T-helper 1 cell (primary cell): ENCODE measurements at places on chromosomes 7 and 10.

DNA sequence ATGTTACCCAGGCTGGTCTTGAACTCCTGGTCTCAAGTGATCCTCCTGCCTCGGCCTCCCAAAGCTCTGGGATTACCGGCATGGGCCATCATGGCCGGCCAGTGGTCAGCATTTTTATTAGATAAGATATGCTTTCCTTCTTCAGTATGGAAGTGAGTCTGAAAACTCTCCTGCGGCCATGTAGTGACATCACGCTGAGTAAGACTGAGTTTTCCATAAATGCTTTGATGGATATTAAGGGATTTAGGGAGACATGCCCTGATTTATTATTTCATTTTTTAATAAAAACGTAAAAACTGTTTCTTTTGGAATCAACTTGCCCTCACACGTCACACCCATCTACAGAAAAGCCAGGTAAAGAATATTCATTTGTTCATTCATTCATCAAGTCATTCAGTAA is 48.4 kb downstream of the DYNC1I1 start:
- no peak for DNase-seq

GRCh38 chr7:45885264-45885882 is 2.9 kb upstream of the IGFBP1 start:
- DNase-seq, result no peak

GRCh38 chr10:6185039-6185716 is 17.6 kb upstream of the PFKFB3 start:
- DNase-seq, result no peak

DNA sequence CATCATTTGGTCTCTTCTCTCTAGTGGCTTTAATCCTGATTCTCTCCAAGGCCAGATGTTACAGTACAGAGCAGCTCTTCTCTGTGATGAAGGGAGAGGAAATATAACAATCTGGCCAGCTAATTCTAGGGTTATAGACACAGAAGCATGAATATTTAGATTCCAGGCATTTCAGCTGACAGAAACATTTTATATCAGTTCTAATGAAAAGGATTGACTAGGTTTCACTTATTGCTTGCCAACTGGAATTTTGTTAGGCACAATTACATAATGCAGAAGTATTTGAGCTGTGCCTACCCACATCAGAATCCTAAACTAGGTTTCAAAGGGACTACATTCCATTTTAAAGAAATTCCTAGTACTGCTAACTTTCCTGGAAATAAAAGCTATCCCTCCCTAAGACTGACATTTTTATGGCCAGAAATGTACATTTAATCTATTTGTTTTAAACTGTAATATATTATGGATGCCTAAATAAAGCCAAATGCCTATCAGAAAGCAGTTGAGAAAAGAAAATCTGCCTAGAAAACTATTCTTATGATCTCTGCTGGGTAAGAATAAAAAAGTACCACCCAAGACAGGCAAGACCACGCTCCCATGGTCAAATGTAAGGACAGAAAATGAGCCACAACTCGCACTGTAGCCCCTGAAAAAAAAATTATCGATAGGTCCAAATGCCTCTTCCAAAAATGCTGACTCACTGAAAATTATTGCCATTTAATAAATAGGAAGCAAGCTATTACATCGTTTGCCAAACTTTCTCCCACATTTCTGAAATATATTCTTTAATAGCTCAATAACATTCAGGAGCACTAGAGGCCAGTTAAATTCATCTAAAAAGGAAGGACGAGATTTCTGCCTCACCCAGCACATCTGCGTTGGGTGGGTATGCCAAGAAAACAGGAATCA is 498.1 kb downstream of the KCNMA1 start:
- no peak for DNase-seq

- peak; percentile 4 for DNase-seq
These were observed 111.7 kb upstream of the MBL2 start for GRCh38 chr10:52883996-52884871.

DNA sequence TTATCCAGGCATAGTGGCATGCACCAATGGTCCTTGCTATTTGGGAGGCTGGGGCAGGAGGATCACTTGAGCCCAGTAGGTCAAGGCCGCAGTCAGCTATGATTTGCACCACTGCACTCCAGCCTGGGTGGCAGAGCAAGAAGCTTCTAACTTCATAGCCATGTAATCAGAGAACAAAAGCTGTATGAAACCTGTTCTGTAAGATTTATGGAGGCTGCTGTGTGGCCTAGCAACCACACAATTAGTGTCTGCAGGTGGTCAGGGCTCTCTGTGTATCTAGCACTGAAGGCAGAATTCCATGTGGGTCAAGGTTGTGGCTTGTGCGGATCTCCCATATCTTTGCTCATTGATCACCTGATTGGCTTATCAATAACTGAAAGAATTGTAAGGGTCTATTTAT is 221.5 kb upstream of the FOXK1 start:
- DNase-seq, result no peak

GRCh38 chr7:16817536-16817935 is 12.7 kb upstream of the AGR2 start:
- DNase-seq, result no peak

- no peak for DNase-seq
These were observed 28.3 kb upstream of the CREB5 start for GRCh38 chr7:28383975-28384374.

DNA sequence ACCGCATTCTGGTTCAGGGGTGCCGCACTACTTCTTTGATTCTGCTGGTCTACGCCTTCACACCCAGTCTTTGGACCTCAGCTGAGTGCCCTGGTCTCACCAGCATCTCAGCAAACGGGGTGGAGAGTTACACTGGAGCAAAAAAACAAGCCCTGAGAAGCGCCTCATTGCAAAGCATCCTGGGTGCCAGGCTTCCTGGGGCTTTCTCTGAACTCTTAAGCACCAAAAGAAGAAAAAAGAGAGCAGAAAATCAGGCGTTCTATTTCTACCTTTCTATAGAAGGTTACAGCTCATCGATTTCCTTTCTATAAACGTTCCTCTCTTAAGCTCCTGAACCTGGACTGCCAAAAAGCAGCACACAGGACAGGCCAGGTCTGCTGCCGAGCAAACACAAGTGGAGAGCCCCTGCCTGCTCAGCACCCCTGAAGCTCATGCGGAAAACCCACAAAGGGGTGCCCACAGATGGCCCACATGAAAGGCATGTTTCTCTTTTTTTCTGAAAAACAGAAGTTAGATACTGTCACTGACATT is 217.9 kb downstream of the SFMBT2 start:
- peak; percentile 55 for DNase-seq

DNA sequence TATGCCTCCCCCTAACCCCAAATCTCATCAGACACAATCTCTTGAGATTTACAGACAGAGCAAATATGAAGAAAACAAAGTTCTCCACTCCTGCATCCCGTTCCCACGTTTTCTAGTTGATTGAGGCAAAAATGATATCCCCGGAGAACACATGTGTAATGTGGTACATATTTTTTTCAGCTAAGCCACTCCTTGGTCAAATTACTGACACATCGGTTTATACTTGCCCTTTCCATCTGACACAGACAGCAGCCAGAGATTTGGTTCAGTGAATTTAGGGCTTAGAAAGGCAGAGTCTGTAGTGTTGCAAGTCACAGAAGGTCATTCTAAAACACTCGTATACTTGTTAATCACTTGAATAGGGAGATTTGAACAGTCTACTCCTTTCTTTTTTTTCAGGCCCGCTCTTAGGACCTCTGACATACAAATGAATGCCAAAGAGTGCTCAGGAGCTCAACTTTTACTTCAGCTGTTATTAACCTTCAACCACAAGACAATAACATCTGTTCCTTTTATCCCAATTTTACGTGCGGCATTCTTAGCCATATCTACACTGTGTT is 1.8 kb upstream of the DDX50 start:
- no peak for DNase-seq

DNA sequence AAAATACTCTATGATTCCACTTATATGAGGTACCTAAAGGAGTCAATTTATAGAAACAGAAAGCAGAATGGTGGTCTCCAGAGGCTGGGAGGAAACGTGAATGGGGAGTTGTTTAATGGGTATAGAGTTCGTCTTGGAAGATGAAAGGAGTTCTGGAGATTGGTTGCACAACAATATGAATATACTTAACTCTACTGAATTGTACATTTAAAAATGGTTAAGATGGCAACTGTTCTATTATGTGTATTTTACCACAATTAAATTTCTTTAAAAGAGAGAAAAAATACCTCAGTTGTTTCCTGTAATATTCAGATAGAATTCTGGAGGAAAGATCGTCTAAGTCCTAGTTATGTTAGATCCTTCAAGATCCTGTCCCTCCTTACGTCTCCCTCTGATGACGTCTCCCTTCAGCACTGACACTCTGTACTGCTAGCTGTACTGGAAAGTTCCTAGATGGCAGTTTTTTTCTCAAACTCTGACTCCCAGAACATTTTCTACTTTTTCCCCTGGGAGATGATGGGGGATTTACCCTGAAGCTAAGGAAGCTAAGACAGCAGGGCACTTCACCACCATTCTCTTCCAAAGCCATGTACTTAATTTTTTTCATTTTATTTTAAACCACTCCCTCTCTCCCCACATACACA is 53.2 kb upstream of the CAV2 start:
- DNase-seq, result no peak

DNA sequence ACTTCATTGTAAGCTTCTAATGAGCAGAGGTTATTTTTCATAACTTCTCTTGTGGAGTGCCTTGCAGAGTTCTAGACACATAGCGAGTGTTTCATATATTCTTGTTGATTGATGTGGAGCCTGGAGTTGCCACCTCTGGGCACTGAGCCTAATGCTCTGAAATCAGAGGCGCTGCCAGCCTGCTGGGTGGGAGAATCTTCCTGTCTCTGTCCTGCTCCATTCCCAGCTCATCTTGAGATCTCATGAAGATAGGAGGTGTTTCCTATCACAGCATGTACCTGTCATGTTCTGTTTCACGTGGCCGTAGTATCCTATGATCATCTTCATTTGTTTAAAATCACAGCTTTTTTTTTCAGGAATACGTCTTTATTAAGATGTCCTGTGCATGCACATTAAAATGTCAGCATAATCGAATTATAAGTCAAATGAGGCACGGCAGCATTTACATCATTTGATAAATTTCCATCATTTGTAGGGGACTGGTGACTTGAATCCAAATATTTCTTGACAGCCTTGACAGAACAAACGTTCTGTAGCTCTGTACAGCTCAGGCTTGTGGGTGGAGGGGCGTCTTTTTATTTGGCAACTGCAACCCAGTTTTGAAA is 393.0 kb downstream of the PHTF2 start:
- no peak for DNase-seq

GRCh38 chr10:86963341-86963919 is 4.9 kb upstream of the ADIRF start:
- DNase-seq, result no peak

DNA sequence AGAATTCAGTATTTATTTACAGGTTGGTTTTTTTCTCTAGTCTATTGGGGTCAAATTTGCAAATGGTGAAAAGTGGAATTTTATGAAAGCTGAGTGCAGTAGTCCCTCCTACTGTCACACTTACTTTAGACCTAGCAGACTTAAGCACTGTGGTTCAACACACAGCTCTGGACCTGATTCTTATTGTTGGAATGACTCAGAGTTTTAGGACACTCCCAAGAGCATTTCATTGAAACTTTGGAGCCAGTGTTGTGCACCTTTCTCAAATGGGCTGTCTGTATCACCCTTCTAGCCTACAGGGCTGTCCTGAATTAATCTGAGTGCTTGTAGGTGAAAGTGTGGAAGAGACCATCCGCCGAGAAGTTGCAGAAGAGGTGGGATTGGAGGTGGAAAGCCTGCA is 16.1 kb downstream of the NUDT13 start:
- no peak for DNase-seq

- no peak for DNase-seq
These were observed 56.1 kb downstream of the RAPGEF5 start for GRCh38 chr7:22300839-22301238.

GRCh38 chr7:142553216-142553615 is 196.1 kb upstream of the PRSS1 start:
- no peak for DNase-seq

DNA sequence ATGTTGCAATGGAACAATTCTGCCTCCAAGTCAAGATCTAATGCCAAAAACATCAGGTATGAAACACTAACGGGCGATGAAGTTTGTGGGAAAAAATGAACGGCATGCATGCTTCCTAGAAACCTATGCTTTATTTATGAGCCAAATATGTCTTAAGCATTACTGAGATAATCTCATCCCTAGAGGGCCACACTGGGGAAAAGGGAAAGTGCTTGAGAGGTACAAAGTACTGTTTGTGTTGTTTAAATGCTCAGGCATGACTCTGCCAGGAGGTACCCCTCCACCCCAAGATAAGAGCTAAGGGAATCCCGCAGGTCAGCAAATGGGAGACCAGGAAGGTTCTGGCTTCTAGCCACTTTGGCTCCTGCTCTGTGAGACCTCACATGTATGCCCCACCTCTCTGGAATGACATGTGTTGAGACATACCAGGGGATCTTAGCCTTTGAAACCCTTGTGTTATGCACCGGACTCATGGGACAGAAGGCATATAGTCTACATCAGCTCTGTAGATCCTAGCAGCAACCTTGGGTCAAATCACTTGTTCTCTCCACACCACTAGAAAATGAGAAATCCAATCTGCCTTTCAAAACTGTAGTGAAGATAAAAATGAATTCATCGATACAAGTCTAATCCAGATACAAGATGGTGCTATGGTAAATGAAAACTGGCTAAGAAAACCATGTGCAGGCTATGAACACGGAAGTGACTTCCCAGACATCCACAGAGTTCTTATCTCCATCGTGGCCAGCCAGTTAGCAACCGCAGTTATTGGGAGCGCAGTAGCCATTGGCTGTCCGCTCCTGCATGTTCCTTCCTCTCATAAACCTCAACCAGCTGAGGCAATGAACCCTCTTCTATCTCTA is 61.0 kb downstream of the CREB3L2 start:
- DNase-seq, result no peak

DNA sequence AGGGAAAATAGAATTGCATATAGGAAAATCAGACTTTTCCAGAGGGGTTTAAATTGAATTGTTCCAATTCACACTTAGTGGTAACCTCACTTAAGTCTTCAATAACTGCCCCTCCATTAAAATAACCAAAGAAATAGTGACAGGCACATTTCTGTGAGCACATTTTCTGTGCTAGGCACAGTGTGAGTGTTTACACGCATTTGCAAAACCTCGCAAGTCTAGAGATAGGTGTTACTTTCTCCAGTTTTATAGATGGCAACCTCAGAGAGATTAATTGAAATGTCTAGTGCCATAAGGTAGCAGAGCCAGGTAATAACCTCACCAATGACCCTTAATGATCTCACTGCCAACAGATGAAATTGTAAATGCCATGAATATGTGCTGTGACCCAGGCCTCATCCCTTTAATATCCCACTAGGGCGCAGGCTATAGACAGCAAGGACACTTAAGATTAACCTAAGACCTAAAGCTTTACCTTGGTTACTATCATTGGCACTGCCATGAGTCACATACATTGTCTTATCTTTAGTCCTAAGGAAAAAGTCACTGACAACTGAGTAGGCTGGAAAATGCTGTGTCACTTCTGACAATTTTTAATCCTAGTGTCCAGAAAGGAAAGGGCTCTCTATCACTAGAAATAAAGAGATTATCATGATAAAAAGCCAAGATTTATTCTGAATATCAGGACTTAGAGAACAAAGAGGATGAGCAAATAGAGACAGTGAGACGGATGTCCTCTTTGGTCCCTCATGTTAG is 187.8 kb downstream of the PPP1R17 start:
- no peak for DNase-seq

- no peak for DNase-seq
These were observed 225.2 kb downstream of the ZWINT start for GRCh38 chr10:56135828-56136227.

GRCh38 chr10:123455861-123456260 is 210.3 kb upstream of the GPR26 start:
- no peak for DNase-seq

GRCh38 chr7:16298221-16298620 is 123.1 kb downstream of the CRPPA start:
- no peak for DNase-seq

GRCh38 chr10:95234951-95235350 is 40.9 kb downstream of the ACSM6 start:
- no peak for DNase-seq
